ENCODE measurements at places on chromosomes 5 and 9.

- no peak for DNase-seq
These were observed 5.2 kb downstream of the F2R start for GRCh38 chr5:76720988-76721569.

- DNase-seq, result no peak
These were observed 18.7 kb upstream of the PRELID2 start for GRCh38 chr5:145853781-145854376.

DNA sequence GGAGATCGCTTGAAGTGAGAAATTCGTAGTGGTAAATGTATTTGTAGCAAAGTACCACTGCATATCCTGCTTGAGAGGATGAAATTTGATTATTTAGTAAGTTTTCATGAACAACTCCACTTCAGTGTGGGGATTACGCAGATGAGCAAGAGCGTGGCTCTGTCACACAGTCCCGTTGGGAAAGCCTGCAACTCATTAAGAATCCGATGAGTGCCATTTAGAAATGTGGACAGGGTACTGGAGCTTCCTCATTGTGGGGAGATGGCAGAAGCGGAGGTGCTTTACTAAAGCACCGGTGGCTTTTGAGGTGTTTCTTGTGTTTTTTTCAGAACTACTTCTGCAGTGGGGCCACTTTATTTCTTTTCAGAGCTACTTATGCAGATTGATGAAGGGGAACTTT, 1.4 kb downstream of the TJP2 start:
- no peak for DNase-seq

DNA sequence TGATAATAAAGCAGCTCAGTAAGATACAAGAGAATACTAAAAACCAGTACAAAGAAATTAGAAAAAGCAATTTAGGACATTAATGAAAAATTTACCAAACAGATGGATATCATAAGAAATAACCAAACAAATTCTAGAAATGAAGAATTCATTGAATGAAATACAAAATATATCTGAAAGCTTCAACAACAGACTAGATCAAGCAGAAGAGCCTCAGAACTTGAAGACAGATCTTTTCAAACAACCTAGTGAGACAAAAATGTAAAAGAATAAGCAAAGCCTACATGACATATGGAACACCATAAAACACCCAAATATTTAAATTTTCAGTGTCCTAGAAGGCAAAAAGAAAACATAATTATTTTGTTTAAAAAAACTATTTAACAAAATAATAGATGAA, 66.9 kb downstream of the SKIC3 start:
- DNase-seq, result no peak

- DNase-seq, result no peak
These were observed 173.4 kb downstream of the PPP2R2B start for GRCh38 chr5:146704949-146705665.

DNA sequence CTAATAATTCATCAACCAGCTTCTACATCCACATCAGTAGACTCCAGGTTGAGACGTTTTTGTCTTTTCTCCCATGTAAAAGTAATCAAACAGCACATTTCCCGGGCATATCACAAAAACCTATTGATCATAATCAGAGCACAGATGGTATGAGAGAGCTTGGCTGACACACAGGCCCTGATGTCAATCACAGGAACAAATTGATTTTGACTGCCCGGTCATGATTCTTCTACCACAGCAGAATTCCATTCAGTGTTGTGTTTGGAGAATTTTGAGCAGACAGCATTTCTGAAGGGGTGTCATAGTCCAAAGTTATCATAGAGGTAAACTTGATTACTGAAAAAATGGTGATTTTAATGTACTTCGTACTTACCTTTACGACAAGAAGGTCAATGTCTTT, 351.1 kb downstream of the ZSWIM6 start:
- no peak for DNase-seq

GRCh38 chr9:16417161-16417560, 453.3 kb downstream of the BNC2 start:
- DNase-seq, result no peak

DNA sequence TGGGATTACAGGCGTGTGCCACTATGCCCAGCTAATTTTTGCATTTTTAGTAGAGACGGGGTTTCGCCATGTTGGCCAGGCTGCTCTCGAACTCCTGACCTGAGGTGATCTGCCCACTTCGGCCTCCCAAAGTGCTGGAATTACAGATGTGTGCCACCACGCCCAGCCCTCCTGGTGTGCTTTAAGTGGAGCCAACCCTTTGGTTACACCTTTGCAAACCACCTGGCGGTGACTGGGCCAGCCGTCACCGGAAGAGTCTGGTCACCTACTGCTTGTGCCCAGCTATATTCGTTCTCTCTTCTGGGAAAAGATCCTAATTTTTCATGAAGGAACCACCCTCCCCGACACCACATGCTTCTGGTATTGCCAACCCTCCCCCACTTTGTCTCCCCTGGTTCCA, 35.9 kb downstream of the COL23A1 start:
- DNase-seq, result no peak

DNA sequence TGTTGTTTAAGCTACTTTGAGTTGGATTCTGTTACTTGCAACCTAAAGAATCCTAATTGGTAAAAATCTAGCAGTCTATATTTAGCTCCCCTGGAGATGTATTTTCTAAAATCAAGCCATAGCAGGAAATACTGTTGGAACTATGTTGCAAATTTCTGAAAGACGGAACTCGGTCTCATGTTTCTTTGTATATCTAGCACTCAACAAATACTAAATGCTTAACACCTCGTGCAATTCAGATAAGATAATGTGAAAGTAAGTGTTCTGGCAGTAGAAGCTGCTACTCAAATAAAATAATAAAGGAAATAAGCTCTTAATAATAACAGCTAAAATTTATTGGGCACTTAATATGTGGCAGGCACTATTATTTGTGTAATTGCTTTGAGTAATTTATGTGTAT, 10.9 kb upstream of the PRELID2 start:
- DNase-seq, result no peak

GRCh38 chr9:37038302-37038942, 4.4 kb upstream of the PAX5 start:
- DNase-seq, result no peak

GRCh38 chr5:91022518-91022917, 360.6 kb downstream of the ARRDC3 start:
- DNase-seq, result no peak

GRCh38 chr9:137148661-137149060, 9.7 kb downstream of the GRIN1 start:
- no peak for DNase-seq

DNA sequence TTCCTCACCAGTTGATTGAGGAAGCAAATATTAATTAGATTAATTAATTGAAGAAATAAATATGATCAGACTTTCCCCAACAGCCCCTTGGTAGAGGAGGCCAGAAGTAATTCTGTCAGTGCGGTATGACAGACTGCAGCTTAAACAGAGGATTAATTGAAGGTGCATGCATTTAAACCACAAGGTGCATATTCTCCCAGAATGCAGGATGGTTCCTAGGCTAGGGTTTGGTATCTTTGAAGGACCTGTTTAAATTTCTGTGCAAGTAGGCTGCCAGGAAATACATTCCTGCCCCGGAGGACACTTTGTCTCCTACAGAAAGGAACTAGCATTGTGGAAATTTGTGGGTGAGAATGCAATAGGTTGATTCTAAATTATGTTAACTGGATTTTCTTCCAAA, 50.5 kb upstream of the PALM2AKAP2 start:
- DNase-seq, result no peak

- no peak for DNase-seq
These were observed 1890.1 kb upstream of the WWC1 start for GRCh38 chr5:166401391-166401790.

- no peak for DNase-seq
These were observed 13.8 kb upstream of the ISOC1 start for GRCh38 chr5:129080766-129081165.

- DNase-seq, result peak; percentile 63
These were observed 99.9 kb downstream of the GTF3C4 start for GRCh38 chr9:132769906-132770769.

GRCh38 chr9:70113403-70114022, 69.9 kb downstream of the MAMDC2 start:
- DNase-seq, result no peak

DNA sequence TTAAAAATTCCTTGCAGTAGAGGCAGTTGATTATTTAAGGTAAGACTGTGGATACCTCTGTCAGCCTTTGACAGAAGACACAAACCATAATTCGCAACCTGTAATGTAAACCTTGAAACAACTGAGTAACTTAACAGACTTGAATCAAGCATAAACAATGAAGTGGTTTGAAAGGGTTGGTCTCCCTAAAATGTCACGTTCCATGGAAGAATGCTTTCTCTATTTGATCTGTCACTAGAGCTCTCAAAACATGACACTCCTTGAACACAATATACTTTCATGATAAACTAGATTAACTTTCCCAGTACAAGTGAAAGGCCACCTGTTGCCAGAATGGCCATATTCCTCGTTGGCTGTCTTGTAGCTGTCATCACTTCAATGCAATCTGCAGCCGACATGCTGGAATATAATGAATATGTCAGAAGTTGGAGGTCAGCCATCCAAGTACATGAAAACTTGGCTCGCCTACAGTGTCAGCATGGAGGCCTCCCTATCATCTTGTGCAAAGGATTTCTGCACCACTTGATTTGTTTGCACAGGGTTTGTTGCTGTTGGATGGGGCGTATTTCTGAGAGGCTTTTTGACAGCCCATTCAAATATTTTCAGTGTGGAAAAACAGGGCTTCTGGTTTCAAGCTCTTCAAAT, 228.0 kb downstream of the TLE4 start:
- no peak for DNase-seq

DNA sequence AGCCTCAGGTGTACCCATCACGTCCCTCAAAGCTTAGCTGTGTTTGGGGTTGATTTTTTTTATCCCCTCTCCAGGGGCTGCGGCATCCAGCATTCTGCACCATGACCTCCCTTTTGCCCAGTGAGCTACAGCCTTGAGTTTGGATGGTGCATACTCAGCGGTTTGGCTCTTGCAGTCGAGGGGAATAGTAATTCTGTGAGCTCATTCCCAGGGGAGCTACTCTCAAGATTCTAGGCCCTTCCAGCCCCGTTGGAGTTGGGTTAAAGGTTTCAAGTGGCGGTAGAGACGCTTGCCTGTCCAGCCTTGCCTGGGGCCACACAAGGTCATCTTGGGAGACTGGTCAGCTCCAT, 102.2 kb upstream of the SPRY4 start:
- DNase-seq, result no peak

DNA sequence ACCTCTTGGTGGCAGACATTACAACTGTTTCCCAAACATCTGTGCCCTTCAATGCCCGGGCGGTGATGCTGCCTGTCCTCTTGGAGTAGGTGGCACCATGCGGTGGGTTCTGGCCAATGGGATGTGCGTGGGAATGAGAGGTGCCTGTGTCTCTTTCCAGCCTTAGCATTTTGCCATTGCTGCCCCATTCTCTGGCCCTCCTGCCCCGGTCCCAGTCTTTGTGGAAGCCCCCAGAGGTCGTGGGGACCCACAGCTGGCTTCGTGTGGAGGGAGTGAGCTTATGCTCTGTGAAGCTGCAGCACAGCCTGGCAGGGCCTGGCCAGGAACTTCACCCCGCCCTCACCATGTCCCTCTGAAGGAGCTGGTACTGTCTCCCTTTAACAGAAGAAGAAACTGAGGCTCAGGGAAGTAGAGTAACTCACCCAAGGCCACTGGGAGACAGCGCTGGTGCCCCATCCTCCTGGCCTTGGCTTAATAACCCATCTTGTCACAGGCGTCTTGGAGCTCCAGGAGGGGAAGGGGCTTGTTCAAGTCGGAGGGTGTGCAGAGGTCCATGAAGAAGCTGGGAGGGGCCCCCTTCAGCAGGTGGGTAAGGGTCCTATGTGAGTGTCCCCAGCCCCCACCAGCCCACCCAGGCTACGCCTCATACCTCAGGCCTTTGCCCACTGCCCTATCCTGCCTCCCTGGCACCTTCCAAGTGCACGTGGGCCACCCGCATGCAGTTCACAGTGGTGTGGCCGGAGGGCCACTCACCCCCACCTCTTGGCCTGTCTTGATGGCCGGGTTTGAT, 173.6 kb downstream of the GAPVD1 start:
- no peak for DNase-seq

GRCh38 chr5:157126-157715, 34.1 kb upstream of the LRRC14B start:
- no peak for DNase-seq

DNA sequence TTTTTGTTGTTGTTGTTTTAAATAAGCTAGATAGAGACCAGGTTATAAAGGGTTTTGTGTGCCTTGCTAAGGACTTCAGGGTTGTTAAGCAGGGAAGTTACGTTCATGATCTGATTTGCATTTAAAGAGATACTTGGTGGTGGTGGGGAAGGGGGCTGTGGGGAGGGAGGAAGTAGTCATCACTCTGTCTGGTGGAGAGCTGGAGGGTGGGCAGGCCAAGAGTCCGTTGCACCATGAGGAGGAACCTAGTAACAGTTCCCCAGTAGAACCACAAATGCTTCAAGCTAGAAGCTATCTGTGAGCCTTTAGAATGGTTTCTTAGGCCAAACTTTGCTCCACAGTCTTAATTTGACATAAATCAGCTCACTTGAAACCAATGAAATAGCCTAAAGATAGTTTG, 18.7 kb upstream of the ROPN1L start:
- no peak for DNase-seq

- DNase-seq, result no peak
These were observed 34.5 kb upstream of the CSF1R start for GRCh38 chr5:150120617-150121447.

- no peak for DNase-seq
These were observed 8.6 kb downstream of the STC2 start for GRCh38 chr5:173319646-173320045.

GRCh38 chr5:96752341-96753016, 55.3 kb downstream of the ERAP1 start:
- peak; percentile 35 for DNase-seq

DNA sequence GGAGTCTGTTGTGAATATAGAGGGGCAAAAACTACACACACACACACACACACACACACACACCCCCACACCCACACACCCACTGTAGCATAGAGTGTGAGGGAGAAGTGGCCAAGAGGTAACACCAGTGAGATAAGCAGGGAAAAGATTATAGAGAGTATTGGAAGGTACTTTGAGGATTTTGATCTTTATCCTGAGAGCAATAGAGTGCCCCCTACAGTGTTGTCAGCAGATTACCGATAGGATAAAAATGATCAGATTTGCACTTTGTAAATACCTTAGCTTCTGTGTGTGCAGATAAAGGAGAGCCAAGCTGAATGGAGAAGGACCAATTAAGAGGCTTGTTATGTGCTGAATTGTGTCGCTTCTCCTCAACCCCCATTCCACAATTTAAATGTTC, 32.3 kb downstream of the ERCC6L2 start:
- no peak for DNase-seq

DNA sequence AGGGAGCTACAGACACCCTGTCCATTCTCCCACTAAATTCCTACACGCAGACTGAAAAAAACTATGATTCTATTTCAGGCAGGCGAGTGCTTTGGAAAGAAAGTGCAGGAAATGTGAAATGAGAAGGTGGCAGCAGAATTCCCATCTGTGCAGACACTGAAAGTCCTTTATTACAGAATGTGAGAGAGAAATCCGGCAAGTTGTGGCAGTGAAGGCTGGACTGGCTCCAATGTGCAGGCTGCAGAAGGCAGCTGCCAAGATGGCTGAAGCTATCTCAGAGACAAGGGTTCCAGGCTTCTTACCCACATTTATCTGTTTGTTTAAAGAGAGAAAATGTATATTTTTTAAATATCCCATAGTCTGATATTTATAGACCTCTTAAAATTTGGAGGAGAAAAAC, 161.8 kb upstream of the VLDLR start:
- no peak for DNase-seq

All from stimulated activated CD4-positive, alpha-beta T cell treated with anti-CD3 and anti-CD28 coated beads, TNF-alpha, amount 100 ng/mL, for 24 hours (primary cell).